Coronary artery (tissue), 2 donors: ENCODE measurements at places on chromosomes 4 and X.

GRCh38 chr4:139988863-139989765 is 164.9 kb downstream of the MAML3 start:
- DNase-seq = no peak

- no peak for DNase-seq
Measured at GRCh38 chr4:57114973-57115372, 4.8 kb upstream of the IGFBP7 start.

DNA sequence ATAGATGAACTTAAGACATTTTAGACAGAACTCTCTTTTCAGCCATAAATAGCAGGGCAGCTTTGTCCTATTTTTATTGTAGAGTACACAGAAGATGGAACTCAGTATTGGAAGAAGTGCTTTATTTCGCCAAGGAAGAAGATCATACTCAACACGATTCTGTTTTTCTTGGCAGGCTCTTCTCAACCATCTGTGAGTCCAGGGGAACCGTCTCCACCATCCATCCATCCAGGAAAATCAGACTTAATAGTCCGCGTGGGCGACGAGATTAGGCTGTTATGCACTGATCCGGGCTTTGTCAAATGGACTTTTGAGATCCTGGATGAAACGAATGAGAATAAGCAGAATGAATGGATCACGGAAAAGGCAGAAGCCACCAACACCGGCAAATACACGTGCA is 37.6 kb downstream of the KIT start:
- no peak for DNase-seq

- DNase-seq = no peak
Measured at GRCh38 chr4:15659768-15660570, 4.8 kb upstream of the FBXL5 start.

DNA sequence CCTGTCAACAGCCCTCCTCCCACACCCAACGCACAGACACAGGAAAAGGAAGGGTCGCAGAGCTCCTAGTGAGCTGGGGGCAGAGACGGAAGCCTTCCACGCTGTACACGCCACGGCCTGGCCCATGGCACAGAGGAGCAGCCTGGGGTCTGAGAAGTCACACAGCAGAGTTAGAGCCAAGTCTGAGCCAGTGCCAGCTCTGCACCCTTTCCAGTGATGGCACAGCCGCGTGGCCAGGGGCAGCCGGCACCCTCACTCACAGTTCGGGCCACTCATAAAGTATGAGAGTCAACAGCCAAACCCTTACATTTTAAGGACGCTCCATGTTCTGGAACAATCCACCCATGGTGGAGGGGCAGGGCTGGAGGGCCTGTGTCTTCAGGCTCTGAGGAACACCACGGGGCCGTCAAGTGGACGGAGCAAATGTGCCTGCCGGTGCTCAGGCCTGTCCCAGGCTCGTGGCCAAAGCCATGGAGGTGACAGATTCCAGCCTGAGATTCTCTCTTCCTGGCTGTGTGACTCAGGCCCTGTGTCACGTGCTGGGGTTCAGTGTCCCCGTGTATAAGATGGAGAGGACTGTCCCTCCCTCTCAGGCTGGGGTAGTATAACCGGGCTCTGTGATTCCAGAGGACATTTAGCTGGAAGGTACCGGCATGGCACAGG is 91.2 kb downstream of the ABLIM2 start:
- no peak for DNase-seq

- DNase-seq = no peak
Measured at GRCh38 chr4:7596918-7597606, 162.3 kb upstream of the PSAPL1 start.
